RWPE1 (cell line): ENCODE measurements at places on chromosomes 16 and 17.

- DNase-seq = no peak
These were observed 139.4 kb upstream of the ERCC4 start for GRCh38 chr16:13780406-13781168.

GRCh38 chr16:52561910-52562741 is 15.2 kb upstream of the TOX3 start:
- DNase-seq = no peak

- DNase-seq = peak; percentile 35
These were observed 5.2 kb downstream of the AXIN2 start for GRCh38 chr17:65556014-65556909.

DNA sequence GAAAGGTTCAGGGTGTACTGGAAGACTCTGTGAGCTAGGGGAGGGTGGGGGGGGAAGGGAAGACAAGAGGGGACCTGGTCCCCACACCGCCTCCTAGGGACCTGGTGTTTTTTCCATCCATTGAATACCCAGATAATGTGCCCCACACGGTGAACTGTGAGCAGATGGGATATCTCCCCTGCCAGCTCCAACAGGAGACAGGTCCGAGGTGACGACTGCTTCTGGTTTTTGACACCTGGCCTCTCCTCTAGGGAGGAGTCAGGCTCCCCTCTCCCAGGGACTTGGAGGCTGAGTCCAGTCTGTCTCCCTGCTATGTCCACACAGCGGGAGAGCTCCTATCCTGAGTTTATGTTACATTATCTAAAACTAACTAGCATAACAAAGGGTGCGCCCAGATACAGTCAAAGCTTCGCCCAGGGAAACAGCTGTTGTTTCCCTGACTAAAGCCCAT is 1.8 kb downstream of the MARVELD3 start:
- no peak for DNase-seq
